ENCODE measurements at places on chromosomes 12 and 14.
A peak's percentile ranks its signal among the peaks of the same experiment; 100 is the strongest.

DNA sequence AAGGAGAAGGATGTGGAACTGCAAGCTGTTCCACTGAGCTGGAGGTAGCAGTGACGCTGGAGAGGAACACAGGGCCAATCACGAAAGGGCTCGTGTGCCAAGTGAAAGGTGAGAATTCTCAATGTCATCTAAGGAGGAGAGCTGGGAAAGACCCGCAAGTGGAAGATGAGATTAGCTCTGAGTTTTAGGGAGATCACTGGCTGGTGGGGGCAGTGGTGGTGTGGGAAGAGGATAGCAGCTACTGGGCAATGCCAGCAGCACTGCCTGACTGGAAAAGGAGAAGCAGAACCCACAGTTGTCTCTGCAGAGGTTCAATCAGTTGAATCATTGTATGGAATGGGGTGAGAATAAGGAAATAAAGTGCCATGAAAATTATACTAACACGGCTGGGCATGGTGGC is 27.8 kb downstream of the SLC25A47 start:
- no peak for DNase-seq

DNA sequence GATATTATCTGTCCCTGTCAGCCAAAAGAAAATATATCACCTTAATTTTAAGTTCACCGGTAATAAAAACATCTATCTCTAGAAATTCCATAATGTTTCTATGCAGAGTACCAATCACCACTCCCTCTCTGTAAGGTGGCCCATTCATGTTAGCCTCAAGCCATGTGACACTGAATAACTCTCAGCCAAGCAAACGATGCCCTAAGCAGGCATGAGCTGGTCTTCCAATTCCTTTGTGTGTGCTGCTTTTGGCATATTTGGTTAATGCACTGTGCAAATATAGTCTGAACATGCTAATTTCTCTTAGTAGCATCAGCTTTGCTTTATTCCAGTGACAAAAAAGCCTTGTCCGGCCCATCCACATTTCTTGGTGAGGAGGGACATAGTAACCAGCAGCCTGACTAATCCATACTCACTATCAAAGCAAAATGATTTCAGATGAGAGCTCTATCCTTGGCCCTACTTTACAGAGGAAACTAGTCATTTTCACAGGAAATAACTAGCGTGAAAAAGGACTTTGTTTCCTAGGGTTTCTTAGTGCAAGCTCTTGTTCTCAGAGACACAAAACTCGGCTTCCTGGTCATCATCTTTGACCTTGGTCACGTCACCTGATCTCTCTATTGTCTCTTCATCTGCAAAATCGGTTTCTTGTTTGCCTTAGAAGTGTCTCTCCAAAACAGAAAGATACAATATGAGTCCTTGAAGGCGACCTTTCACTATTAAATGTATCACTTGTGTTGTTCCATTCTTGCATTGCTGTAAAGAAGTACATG is 59.2 kb upstream of the RTRAF start:
- DNase-seq: no peak

- DNase-seq: no peak
Observed at GRCh38 chr12:78672033-78672432, 192.5 kb upstream of the SYT1 start.

DNA sequence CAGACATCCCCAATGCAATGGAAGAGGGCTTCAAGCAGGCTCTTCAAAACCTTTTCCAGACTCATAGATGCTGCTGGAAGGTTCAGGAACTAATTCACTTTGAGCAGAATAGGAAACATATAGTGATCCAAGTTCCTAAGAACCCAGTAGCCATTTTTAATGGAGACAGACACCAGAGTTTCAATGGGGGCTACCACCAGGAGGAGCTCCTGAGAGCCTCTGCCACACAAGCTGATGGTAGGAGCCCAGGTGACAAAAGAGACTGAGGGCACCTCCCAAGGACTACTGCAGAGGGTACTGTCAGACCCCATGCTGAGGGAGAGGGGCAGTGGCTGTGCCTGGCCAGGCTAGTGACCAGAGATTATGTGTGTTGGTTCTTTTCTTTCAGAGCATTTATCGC is 45.9 kb downstream of the IFNG start:
- no peak for DNase-seq

- no peak for DNase-seq
Observed at GRCh38 chr12:104724992-104725585, 233.0 kb downstream of the SLC41A2 start.

DNA sequence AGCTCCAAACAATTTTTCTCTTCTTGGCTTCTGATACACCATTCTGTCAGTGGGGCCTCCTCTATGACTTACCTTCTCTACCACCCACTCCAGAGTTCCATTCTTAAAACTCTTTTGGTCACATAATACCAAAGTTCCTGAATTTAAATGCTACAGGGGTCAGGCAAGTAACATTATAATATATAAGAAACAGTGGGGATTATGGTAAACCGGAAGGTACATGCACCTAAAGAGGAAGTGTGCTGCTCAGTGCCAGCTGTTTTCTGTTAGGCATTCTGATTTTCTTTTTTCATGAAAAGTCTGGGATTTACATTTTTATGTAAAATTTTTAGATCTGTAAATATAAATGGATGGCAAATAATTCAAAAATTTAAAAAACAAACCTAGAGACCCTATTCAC is 39.9 kb downstream of the SOS2 start:
- DNase-seq: no peak

GRCh38 chr12:8081251-8081920 is 688 bp upstream of the NECAP1 start:
- no peak for DNase-seq

DNA sequence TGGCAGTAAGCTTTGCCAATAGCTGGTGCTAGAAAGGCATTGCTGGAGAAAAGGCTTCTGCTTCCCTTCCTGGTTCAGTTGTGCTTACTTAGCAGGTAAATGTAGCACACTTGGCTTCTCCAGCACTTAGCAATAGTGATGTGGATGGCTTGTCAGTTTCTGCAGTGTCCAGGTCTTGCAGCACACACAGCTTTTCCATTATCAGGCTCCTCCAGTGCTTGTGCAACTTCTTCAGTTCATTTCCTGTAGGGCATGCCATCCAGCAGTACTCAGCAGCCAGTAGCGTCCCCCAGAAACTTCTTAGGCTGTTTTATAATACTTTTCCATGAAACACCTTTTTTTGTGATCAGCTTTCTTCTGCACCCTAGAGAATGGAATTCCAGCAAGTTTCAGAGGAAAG is 154.6 kb downstream of the SLC6A15 start:
- DNase-seq: no peak

DNA sequence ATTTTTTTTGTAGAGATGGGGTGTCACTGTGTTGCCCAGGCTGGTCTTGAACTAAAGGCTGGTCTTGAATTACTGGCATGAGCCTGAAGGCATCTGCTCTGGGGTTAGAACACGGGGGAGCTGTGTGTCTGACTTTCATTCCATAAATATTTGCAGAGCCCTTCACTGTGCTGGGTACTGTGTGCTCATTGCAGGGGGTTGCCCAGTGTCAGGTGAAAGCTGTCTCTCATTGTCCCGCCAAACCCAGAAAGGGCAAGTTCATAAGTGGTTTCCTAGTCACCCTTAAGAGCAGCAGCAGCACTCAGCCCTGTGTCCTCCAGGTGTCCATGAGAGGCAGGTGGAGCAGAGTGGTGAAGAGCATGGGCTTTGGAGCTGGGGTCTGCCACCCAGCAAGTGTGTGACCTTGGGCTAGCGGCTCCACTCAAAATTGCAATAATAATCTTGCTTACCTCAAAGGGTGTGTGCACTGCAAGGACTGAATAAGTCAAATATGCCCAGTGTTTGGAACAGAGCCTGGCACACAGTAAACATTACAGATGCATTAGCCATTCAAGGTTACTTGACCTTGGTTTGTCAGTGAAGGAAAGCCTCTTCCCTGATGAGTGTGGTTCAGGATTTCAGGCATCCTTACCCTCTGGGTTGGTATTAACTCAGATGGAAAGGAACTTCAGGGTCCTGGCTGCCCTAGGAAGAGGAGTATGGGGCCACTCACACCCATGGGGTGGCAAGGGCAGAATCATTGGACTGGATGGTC is 4.4 kb upstream of the SMIM41 start:
- no peak for DNase-seq

GRCh38 chr14:53501361-53502211 is 348.5 kb upstream of the DDHD1 start:
- peak; percentile 82 for DNase-seq

DNA sequence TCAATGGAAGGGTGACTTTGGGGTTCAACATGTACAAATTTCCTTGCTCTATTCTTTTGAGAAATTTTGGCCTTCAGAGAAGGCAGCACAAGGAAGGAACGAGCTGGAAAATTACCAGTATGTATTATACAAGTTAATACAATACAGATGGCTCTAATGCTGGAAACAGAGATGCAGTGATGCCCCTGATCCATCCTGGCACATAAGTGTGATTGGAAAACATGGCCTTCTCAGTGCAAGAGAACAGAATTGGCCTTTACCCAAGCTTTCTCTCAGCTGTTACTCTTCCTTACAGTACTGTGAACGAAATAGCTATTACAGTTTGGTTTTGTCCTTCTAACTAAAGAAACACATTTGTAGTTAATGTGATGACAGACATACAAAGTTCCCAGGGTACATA is 102.5 kb upstream of the GPHB5 start:
- no peak for DNase-seq

DNA sequence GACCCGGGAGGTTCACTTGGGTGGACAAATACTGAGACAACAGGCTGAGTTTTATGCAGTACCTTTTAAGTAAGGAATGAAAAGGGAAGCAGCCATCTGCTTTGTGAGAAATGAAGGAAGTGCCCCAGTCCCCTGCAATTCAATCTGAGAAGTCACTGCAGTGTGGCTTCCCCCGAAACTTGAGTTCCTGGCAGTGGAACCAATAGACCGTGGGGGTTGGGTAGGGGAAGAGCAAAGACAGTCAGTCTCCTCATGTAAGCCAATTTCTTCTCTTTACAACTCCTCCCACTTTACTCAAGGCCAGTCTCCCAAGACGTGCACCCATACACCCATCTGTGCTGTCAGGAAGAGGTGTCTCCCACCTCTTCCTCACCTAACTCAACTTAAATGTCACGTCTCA is 206.5 kb downstream of the BCAT1 start:
- DNase-seq: no peak

- no peak for DNase-seq
Observed at GRCh38 chr14:56814519-56814959, 4.3 kb upstream of the OTX2 start.

DNA sequence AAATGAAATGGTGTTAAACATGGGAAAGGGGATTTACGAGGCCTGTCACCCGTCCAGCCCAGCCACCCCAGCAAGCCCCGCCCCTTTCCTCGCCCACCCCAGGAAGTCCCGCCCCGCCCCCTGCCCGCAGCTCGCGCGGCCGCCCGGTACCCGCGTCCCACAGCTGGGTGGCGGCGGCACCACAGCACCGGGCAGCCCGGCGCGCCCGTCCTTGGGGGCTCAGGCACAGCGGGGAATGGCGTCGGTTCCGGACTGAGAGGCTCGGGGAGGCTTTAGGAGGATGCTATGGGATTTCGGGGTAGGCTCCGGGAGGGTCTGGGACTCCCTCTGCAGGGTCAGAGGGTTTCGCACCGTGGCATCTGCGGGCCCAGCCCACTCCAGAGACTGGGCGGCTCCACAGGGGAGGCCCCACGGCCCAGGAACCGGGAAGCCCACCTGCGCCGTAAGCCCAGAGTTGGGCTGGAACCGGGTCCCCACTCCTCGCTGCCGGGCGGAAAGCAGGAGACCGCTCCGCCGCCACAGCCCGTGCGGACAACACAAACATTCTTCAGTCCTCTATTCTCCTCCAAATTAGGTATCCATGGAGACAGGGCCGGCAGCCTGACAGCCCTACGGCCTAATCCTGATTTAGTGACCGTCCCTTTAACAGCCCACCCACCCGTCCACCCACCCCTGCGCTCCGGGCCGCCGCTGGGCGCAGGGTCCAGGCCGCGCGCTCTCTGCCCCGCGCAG is 1.4 kb downstream of the FIGNL2 start:
- DNase-seq: peak; percentile 30

GRCh38 chr14:23154964-23155587 is 28.4 kb downstream of the SLC7A8 start:
- peak; percentile 24 for DNase-seq

- DNase-seq: no peak
Observed at GRCh38 chr12:693934-694533, 30.8 kb upstream of the NINJ2 start.

- DNase-seq: no peak
Observed at GRCh38 chr14:95458906-95459305, 57.5 kb downstream of the SYNE3 start.

DNA sequence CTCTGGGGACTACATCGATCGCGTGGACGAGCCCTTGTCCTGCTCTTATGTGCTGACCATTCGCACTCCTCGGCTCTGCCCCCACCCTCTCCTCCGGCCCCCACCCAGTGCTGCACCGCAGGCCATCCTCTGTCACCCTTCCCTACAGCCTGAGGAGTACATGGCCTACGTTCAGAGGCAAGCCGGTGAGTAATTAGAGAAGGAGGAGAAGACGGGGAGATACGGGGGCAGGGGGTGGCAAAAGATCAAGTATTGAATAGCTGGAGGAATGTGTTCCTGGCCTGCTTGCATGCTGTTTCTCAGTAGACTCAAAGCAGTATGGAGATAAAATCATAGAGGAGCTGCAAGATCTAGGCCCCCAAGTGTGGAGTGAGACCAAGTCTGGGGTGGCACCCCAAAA is 21.9 kb downstream of the OS9 start:
- DNase-seq: peak; percentile 93

DNA sequence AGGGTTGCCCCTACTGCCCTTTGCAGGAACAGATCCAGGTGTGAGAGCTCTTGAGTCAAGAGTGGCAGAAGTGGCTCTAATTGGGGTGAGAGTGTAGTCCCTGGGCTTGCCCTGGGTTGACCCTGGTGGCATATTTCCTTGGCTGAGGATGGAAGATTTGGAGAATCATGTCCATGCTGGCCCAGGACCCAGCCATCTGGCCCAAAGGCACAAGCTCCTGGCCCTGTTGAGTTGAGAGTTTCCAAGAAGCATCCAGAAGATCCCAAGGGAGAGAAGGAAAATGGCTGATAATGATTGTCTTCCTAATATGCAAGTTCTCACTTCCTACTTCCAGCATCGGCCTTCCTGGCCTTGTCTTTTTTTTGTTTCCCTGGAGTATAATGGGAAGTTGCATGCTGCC is 55.5 kb upstream of the SRSF5 start:
- DNase-seq: no peak

DNA sequence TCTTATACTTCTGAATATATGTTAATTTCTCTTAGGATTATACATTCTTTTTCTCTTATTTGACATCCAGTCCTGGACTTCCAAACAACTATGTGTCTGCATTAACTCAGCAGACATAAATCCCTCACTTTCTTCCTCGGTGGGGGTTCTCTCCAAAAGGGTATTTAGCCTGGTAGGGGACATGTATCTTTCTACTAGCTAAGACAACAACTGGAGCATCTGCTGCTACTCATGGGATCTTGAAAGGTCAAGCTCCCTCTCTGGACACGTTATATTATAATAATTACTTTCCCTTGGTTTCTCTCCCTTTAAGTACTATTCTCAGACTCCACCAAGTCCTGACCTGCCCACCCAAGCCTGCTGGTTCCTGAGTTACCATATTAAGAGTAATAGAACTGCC is 983.7 kb upstream of the FLRT2 start:
- DNase-seq: no peak
